HFFc6 (cell line): ENCODE measurements at places on chromosomes 13 and 19. TPM values are rescaled to one million over a fixed set of nuclear protein-coding genes. Genes with fewer than 3 reads are reported as not detected.

Gene CBY2
- not detected in 2 replicates for total RNA-seq

Gene CPT1C
- 32.1 to 38.7 TPM (median 38.1 TPM) in 3 replicates for total RNA-seq

Gene PAF1
- 52.9 to 64.2 TPM (median 57.9 TPM) in 3 replicates for total RNA-seq

Gene TGFBR3L
- 7.5 to 12.0 TPM (median 12.0 TPM) in 3 replicates for total RNA-seq

Gene BICRA
- total RNA-seq: 15.5 and 16.6 TPM in 2 replicates

Gene NEK5
- total RNA-seq: not detected in 3 replicates

Gene MCEMP1
- not detected in 3 replicates for total RNA-seq

Gene FBN3
- total RNA-seq: not detected in 2 replicates

Gene NALCN
- 4.1 and 6.0 TPM in 2 replicates for total RNA-seq

Gene TUBB4A
- not detected in 3 replicates for total RNA-seq

- DNase-seq: peak; percentile 39
Measured at GRCh38 chr13:27619728-27620376, 477 bp downstream of the LNX2 start.

DNA sequence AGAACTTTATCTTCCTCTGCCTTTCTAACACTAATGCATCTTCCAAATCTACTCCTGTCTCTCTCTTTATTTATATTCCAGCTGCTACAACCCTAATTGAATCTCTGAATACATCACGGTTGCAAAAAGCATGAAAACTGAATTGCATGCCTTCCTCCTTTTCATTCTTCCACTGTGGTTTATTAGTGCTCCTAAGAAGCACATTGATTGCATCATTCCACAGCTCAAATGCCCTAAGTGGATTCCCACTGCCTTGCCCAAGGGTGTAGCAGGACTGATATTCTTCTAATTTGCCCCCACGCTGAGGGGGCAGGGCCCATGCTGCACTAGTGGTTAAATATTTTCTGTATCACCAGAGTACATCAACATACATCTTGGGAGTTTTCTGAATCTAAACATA is 640.8 kb downstream of the EFNB2 start:
- no peak for DNase-seq

GRCh38 chr19:11296264-11296663 is 304 bp downstream of the TSPAN16 start:
- DNase-seq: no peak

DNA sequence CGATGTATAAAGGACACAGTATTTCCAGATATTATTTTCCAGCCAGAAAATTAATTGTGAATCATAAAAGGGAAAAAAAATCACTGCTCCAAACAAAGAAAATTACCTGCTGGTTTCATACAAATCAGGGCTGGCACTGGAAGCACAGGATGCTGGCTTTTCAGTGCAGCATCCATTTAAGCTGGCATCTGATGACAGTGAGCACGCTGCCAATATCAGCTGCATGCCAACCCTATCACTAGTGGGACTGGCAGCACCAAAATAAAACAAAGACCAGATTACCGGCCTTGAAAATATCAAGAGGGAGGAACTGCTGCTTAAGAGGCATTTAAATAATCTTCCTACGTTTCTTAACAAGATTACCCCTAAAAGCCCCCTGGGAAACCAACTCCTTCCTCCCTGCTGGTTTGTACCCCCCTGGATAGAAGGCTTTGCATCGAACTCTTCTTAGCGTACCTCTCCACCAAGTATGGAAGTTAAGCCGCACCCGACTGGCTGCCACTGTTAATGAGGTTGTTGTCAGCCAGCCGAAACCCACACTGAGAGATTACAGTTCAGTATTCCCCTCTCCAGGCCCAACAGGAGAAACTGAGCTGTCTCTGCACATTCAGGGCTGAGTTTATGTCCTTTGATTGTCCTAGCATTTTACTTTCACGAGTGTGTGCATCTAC is 257.8 kb downstream of the EFNB2 start:
- no peak for DNase-seq

GRCh38 chr19:792306-792885 is 4.9 kb upstream of the PTBP1 start:
- DNase-seq: no peak

GRCh38 chr13:95083758-95084157 is 217.5 kb downstream of the ABCC4 start:
- peak; percentile 88 for DNase-seq

GRCh38 chr13:53368948-53369347 is 340.3 kb downstream of the OLFM4 start:
- DNase-seq: no peak

DNA sequence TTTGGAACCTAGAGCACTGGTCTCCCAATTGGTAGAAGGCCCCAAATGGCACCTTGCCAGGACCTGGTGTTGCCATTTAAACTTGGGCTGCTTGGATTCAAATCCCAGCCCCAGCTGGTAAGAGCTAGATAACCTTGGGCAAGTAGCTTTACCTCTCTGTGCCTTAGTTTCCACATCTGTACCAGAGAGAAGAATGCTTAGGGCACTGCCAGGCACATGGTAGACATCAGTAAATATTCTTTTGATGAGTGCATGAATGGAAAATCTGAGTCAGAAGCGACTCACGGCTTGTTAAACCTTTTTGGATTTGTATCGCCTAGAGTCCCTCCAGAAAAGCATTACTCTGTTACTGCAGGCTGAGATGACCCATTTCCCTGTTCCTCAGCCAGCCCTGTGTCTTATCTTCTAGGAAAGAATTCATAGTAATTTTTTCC is 90.9 kb downstream of the SIPA1L3 start:
- DNase-seq: peak; percentile 96

DNA sequence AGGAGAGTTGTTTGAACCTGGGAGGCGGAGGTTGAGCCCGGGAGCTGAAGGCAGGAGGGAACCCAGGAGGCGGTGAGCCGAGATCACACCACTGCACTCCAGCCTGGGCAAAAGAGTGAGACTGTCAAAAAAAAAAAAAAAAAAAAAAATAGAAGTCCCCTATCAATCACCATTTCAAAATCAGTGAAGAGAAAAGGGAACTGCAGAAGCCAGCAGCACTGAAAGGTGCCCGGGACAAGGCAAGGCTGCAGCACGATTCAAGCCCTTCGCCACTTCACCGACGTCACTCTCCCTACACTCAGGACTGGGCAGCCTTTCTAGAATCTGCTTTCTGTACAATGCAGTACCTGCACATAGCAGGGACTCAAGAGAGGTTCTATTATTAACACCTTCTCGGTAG is 21.9 kb upstream of the USP12 start:
- DNase-seq: no peak

- no peak for DNase-seq
Measured at GRCh38 chr13:72561791-72562190, 165.6 kb downstream of the MZT1 start.

DNA sequence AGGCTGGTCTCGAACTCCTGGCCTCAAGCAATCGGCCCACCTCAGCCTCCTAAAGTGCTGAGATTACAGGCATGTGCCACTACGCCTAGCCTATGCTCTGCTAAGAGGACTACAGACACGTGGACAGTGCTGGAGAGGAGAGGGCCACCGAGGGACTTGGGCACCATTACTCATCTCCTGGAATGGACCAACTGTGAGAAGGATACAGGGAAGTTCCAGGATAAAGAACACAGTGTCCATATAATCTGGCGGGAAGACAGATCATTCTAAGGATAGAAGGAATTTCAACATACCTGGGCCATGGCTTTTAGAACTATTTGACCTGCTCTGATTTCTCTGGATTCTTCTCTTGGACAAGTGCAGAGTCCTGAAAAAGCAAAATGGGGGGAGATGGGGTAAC is 12.8 kb downstream of the ZNF565 start:
- DNase-seq: no peak

DNA sequence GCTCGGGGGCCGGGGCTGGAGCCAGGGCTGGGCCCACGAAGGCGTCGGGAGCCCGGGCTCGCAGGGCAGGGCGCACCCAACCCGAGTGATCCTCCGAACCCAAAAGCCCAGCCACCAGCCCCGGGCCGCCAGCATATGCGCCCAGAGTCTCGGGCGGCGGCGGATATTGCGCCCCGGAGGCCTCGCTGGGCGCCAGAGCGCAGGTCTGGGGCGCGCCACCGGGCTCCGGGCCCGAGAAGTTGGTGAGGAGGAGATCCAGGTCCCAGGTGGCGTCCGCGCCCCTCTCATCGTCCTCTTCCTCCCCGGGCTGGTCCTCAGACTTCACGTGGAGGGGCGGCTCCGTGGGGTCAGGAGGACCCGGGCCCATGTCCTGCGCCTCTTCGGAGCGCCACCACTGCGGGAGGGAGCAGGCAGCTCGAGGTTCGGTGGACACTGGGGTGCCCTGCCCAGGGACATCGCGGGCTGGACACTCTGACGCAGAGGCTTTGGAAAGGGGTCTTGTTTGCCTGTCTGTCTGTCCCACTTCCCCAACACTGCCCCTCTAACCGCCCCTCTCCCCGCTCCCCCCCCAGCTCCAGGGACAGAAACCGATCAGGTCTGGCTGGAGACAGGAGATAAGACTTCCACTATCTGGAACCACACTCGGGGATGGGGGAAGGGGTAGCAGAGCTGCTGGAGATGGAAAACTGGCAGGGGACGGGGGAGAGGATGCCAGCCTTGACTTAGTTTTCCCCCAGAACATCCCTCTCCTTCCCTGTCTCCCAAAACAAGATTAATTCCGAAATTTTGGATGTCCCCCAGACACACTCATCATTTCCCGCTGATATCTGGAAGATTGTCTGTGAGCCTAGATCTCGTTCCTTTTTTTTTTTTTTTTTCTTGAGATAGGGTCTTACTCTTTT is 1.0 kb downstream of the KLF1 start:
- DNase-seq: no peak

DNA sequence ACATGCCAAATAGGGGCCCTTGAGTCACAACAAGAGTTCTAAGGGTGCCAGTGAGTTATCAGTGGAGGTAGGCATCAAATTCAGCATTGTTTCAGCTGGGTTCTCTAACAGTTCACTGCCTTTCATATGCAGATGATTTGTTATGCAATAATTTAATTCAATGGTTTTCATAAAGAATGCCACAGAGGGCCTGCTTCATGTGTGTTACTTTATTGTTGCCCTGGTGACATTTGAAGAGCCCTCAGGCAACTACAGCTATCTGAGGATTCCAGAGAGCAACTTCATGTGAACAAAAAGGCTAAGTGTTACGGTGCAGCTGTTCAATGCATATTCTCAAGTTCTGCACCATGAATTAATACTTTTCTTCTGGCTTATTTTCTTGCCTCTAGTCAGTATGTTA is 43.1 kb upstream of the STARD13 start:
- DNase-seq: no peak

DNA sequence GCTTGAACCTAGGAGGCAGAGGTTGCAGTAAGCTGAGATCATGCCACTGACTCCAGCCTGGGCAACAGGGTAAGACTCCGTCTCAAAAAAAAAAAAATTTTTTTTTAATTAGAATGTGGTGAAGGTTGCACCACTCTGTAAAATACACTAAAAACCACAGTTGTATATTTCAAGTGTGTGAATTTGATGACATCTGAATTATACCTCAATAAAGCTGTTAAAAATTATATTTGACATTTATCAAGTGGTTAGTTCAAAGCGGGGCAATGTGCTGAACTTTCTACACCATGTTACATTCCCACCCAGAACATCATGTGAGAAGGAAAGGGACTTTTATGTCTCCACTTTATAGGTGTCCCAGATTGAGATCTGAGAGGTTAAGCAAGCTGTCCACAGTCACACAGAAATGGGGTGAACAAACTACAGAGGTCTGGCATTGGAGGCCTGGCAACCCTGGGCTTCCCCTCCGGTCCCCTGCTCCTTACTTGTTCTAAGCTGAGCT is 5.9 kb upstream of the S1PR5 start:
- DNase-seq: no peak

DNA sequence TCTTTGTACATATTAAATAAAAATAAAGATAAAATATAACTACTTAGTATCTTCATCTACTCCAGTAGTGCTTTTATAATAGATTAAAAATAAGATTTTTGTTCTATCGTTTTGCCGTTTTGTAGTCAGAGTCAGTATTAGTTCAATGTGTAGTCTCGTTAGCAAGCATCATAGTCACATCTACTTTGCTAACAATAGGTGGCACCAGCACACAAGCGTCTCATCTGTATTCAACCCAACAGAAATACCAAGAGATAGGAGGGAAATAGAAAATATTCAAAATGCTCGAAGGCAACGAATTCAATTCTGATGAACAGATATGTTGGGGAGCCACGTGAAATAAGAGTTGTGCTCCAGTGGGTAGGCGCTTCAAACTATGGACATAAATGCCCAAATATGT is 21.4 kb upstream of the MICU2 start:
- DNase-seq: peak; percentile 38

- DNase-seq: no peak
Measured at GRCh38 chr19:43433689-43434088, 19.0 kb downstream of the TEX101 start.

DNA sequence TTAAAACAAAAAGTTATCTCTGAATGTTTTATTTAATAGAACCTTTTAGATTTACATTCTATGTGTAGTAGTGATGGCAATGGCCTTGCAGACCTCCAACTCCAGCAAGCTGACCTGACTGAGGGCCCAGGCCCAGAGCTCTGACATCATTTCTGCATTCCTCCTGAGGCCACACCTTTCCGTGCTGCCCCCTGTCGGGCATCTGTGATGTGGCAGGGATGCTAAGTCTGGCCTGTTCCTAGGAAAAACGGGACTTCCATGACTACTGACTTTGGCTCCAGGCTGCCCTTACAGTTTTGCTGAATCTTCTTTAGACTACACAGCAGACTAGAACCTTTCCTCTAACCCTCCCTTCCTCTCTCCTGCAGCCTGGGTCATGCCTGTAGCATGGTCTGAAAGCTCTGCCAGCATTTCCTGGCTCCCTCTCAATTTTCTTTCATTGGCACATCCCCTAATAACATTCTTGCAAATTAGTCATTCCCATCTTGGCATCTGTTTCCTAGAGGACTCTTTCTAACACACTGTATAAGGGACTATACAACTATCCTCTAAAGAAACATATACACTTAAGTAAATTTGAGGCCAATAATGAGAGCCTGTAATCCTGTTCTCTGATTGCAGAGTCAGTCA is 249.1 kb downstream of the GPC5 start:
- no peak for DNase-seq

DNA sequence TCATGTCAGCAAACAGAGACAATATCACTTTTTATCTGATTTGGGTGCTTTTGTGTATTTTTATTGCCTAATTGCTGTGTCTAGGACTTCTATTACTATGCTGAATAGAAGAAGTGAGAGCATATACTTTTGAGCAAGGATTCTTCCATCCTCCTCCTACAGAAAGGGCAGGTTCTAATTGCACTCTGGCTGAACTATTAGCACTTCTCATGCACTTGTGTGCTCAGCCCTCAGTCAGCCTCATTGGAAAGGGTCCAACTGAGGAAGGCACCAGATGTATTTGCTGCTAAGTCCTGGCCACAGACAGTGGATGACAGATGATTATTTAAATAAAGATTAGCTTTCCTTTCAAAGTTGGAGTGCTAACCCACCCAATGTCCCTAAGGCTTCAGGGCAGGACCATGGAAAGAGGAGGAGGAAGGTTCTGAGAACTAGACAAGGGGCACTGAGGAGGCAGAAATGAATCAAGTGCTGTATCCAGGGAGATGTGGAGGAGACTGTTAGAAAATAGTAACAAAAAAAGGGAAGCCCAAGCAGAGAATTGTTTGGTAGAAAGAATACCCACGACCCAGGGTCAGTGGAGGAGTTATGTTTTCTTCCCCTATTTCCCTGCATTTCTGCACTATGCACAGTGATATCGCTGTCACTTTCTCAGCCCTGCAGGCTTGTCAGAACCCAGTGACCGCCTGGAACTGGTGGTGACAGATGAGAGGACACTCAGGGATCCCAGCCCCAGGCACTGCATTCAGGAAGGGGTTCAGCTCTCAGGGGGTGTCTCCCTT is 8.0 kb downstream of the LILRB4 start:
- no peak for DNase-seq
